ENCODE measurements at places on chromosomes 13 and 19.

GRCh38 chr13:21884965-21885567, 214.2 kb downstream of the FGF9 start:
- DNase-seq = no peak

DNA sequence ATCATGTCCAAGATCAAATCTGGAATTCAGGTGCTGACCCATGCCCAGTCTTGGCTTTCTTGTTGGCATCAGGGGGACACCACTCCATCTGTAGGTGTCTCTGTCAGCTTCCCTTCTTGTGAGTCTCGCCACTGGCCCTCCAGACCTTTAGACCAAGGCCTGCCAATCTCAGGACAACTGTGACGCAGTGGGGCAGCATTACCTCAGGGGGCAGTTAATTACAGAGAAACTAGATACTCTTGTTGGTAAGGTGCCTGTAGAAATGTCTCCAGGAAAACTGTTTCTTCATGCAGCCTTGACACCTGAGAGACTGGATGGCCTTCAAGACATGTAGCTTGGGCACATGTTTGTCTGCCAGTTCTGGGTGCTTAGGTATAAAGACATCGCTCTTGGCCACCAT, 46.7 kb upstream of the DACH1 start:
- DNase-seq = no peak

DNA sequence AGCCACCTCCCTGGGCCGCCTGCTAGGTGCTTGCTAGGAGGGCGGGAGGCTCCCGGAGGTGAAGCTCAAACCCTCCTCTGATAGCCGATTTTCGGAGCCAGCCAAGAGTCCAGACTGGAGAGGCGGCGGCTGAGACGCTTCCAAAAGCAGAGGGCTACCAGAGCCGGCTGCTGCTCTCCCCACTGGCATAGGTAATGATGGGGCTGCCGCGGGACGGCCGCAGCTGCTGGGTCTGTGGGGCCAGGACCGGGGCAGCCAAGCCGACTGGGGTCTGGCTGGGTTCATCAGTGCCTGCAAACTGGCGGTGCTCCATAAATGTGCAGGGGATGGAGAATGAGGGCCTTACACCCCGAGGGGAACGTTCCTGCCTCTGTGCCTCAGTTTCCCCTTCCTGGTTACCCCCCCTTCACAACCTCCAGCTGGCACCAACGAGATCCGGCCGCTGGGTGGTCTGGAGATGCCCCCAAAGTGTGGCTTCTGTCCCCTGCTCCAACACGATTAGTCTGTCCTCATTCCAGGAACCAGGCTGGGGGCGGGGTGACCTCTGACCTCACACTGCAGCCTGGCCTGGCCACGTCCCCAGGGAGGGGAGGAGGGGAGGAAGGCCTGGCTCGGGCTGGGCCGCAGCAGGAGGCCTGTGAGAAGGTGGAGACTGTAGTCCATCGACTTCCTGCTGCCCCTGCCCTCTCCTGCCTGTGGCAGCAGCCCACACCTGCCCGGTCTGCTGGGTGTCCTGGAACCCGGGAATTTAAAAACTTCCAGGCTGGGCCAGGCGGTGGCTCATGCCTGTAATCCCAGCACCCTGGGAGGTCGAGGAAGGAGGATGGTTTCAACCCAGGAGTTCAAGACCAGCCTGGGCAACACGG, 3.8 kb upstream of the WDR18 start:
- no peak for DNase-seq

DNA sequence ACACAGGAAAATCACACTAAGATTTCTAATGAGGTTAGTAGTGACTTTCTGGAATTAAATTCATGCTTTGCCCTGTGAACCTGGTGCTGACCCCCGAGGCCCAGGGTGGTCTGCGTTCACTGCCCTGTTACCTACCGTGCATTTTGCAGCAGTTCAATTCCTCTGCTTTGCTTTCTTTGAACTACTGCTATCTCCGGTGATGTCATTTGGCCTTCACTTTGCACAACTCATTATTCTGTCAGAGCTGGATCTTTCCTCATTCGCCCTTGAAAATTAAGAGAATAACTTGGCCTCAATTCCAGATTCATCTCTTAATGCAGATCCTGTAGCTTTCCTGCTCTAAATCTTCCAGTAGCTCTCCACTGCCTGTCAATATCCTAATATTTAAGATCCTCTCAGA, 8.8 kb upstream of the LRRC63 start:
- no peak for DNase-seq

DNA sequence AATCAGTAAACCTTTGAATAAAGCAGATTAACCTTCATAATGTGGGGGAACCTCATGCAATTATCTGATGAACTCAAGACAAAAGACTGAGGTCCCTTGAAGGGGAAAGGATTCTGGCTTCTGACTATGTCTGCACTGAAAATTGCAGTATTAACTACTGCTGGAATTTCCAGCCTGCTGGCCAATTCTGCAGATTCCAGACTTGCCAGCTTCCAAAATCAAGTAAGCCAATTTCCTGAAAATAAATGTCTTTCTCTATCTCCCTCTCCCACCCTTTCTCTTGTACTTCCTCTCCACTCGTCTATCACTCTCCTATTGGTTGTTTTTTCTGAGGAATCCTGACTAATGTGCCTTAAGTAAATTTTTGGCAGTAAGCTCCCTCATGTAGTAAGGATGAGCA, 1479.9 kb upstream of the PRR20A start:
- no peak for DNase-seq

GRCh38 chr19:13037731-13038130, 42.5 kb downstream of the NFIX start:
- DNase-seq = no peak

DNA sequence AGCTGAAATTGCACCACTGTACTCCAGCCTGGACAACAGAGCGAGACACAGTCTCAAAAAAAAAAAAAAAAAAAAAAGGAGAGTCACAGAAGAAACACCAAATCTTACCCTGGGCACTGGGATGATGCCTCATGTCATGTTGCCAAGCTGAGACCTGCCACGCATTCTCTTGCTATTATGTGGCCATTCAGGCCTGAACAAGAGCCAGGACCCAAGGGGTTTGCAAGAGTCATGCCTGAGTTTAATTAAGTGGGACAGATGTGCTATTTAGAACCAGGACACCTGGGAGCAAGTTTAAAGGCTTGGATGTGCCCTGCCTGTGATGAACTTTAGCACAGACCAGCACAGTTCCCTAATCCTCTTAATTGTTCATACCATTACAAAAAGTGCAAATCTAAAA, 9.8 kb downstream of the PNMA8A start:
- no peak for DNase-seq

Data from HTR-8/SVneo (cell line).